ENCODE measurements at places on chromosomes 2 and 18.

DNA sequence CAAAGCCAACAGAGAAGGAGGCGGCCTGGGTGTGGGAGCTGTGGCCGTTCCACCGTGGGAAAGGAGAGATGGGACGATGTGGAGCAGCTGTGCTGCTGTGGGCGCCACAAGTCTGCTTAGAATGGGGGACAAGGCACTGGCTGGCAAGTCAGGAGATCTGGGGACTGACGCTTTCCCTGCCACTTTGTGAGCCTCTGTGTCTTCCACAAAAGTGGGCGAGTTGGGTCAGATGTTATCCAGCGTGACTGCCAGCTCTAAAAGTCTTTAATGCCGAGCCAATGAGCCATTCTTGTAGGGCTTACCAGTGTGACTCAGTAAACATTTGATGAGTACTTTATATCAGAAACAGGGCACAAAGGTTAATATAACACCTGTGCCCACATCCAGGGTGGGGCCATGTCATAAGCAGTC is 113.6 kb upstream of the MGAT5 start:
- DNase-seq, result no peak

GRCh38 chr2:219507581-219508443 is 6.5 kb upstream of the ASIC4 start:
- no peak for DNase-seq

GRCh38 chr2:144498277-144498676 is 21.6 kb downstream of the ZEB2 start:
- DNase-seq, result no peak

DNA sequence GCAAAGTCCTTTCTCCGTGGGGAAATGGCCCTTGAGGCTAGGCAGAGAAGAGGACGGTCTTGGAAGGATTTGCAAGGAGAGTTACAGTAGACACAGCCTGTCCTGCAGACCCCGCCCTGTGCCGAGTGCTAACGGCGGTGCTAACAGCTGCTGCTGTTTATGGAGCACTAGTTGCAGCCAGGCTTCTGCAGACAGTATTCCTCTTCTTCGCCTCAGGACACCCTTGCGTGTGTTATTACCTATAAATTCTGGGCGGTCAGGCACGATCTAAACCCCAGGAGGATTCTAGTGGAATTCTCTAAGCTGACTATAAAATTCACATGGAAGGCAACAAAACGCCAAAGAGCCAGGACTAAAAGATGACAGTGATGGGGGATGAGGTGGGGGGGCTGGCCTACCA is 139.8 kb downstream of the GLI2 start:
- no peak for DNase-seq

DNA sequence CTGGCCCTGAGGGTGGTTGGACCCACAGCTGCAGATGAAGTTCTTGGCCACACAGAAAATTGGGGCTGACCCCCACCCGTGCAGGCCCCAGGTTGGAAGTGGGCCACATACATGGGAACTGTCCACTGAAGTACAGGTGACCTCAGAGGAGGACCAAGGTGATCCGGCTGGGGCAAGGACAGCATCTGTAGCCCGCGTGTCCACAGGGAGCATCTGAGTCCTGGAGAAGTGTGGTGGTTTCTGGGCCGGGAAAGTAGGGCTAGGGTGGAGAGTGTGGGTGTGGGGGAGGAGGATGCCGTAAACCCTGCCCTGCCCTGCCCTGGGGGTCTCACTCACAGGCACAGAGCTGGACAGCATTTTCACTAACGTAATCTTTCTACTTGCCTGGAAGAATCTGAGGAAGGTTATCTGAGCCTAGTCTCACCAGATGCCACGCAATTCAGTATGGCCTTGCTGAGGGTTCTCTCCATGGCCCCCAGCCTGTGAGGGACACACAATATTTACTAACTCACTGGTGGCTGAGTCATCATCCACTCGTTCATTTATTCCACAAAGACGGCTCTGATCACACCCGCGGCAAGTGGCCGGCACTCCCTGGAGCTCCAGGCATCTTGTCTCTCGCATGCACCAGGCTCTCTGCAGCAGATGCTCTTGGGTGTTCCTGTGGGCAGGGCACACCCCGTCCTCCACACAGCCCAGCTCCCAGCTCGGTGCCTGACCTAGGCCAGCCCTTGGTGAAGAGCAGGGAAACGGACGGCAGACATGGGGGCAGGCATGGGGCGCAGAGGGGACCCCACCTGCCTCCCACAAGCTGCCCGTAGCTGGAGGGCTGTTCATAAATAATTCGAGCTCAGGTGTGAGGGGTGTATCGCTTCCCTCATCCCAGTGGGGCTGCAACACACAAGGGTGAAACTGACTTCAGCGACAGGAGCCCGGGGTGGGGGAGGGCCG is 51.2 kb downstream of the INHBB start:
- DNase-seq, result no peak

DNA sequence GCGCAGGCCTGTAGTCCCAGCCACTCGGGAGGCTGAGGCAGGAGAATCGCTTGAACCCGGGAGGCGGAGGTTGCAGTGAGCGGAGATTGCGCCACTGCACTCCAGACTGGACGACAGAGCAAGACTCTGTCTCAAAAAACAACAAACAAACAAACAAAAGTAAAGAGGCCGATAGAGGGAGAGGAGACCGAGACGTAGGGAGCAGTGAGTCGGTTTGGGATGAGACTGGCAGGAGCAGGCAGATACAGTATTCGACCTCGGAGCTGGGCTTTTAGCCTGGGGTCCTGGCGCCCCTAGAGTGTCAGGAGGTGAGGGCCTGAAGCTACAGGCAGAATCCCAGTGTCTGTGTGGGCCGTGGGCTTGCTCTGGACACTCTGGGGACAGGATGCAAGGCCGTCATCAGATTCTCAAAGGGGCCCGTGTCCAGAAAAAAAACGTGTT is 51.2 kb downstream of the SLC4A1AP start:
- no peak for DNase-seq

GRCh38 chr2:173472112-173472511 is 117.4 kb downstream of the CDCA7 start:
- no peak for DNase-seq

DNA sequence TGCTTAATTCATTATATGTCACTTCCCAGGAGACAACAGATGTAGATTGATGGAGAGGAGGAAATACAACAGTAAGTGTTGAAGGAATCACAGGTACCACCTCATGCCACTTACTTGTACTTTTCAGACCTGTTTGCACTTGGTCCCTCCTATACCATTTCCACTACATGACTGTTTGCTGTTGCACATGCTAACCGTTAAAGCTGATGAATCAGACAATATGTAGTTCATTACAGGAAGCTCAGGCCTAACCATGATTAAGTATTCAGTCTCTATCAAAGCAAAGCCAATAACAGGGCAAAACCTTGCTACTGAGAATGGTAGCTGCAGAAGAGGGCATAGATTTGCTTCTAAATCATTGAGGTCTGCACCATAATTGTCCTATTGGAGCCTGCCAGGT is 30.2 kb upstream of the GRP start:
- DNase-seq, result no peak

- no peak for DNase-seq
These were observed 82.6 kb upstream of the ODC1 start for GRCh38 chr2:10530607-10531239.

- peak; percentile 60 for DNase-seq
These were observed 720 bp downstream of the LBX2 start for GRCh38 chr2:74498500-74499266.

DNA sequence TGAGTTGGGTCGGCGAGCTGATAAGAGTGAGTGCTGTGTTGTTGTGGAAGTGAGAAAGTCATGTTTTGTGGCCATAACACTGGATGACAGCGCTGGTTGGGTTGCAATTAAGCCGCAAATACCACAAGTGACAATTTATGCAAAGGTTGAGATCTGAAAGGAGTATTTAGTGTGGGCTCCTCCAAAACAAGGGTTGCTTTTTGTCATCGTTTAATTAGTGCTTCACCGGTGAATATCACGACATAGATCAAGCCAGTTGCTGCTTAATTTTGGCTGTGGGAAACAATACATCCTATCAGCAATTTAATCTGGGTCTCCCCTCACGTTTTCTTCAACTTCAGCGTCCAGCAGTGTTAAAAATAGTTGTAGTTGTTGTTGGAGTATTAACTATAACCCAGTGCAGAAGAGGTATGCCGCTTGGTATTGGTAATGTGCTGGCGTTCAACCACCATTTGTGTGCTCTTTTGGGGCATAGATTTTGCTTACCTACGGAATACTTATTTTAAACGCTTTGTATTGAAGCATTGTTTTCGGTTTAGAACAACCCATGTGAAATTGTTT is 662 bp downstream of the ACVR2A start:
- peak; percentile 56 for DNase-seq

GRCh38 chr18:73151086-73151485 is 283.3 kb upstream of the NETO1 start:
- DNase-seq, result no peak

- no peak for DNase-seq
These were observed 104.2 kb upstream of the SPRED2 start for GRCh38 chr2:65536596-65536995.

DNA sequence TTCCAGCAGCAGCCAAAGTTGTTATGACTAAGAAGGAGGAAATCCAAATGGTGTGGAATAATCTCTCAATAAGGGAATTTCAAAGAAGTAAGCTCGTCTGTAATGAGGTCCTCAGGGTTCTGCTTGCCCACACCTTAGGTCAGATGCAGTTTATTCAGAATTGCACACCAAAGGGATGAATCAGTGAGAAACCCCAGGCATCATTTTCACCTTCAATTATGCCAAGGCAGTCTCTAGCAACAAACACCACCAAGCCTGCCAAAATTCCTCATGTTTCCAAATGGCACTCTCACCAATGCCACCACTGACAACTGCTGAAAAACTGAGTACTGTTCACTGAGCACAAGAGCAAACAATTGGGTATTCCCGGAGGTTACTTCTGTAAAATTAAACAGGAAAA is 43.6 kb downstream of the KCNG3 start:
- DNase-seq, result no peak

GRCh38 chr2:9985531-9986328 is 34.2 kb downstream of the GRHL1 start:
- no peak for DNase-seq

DNA sequence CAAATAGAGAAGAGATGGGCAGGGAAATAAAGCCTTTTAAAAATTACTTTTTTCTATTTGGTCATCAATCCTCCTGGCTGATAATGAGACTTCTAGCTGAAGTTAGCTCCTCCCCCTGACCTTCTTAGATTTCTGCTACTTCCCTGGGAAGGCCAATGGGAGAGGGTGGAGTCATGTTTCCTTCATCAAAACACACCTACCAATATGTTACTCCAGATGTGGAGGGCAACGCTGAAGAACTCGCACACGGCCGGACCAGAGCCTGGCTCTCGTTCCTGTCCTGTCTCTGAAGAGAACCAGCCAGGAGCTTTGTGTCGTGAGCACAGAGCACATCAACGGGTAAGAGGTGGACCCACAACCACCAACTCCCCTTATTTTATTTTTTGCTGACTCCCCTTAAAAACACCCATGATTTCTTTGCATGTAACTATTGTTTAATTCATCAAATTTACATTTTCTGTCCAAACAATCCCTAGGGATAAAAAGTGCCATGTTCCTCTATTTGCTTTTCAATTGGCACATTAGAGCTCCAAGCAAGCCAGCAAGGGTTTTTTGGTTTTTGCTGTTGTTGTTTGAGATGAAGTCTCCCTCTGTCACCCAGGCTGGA is 94.9 kb downstream of the ADD2 start:
- no peak for DNase-seq

- DNase-seq, result no peak
These were observed 517.0 kb downstream of the PTPRM start for GRCh38 chr18:8084160-8084559.

DNA sequence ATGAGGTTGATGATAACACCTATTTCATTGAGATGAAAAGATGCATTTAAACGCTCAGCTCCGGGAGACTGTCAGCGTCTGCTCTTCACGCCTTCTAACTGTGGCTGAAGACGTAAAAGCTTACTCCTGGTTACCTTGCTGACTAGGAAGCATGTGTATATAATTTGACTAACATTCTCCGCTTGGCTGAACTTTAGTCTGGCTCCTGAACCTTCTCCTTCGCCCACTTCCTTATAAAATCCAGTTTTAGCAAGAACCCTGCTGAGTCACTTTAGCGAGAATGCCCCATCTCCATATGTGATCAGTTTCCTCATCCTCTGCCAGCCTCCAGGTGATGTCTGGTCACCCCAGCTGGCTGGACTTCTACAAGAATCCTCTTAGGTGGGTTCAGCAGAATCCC is 12.7 kb upstream of the CREG2 start:
- no peak for DNase-seq

GRCh38 chr2:221235941-221236340 is 336.2 kb downstream of the EPHA4 start:
- DNase-seq, result no peak

- DNase-seq, result no peak
These were observed 27.5 kb downstream of the ZNF892 start for GRCh38 chr2:95234816-95235215.

DNA sequence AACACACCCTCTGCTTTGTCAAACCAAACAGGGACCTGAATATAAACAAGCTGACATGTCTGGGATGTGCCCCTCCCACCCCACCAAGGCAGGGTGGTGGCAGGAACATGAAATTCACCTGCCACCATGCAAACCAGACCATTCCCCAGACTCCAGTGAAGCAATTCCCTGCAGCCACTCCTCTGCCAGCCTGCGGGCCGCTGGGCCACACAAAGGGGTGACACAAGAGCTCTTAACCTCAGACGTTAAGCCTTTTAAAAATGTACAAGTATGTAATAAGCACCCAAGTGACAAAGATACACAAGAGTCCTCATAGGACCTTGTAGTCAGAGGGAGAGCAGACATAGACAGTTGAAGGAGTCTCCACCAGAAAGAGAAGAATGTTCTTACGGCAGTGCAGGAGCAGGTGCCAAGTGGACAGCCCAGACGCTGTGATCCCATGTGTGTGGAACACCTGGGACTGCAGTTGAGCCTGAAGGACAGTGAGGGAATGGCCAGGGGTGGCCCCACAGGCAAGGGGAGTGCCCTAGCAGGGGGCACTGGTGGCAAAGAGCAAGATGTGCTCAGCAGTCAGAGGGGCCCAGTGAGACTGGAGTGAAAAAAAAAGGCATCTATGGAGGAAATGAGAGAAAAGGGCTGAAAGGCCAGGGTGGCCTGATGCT is 36.9 kb downstream of the CRACDL start:
- no peak for DNase-seq

- no peak for DNase-seq
These were observed 947.5 kb downstream of the CPS1 start for GRCh38 chr2:211503856-211504255.

DNA sequence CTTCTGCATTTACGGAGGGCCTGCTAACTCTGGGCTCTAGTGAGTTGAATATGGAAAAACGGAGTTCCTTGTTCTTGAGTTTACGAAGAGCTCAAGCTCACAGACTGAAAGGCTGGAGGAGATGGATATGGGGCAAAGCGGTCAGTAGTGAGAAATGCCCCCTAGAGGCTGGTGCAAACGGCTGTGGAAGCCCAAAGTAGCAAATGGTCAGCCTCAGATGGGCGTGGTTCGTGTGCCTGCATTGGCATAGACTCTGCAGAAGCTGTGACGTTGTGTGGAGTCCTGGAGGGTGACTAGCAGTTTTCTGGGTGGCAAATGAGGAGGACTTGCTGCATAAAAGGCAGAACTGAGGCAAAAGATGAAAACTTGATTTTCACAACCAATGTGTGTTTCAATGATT is 93.6 kb upstream of the TWIST2 start:
- DNase-seq, result no peak

DNA sequence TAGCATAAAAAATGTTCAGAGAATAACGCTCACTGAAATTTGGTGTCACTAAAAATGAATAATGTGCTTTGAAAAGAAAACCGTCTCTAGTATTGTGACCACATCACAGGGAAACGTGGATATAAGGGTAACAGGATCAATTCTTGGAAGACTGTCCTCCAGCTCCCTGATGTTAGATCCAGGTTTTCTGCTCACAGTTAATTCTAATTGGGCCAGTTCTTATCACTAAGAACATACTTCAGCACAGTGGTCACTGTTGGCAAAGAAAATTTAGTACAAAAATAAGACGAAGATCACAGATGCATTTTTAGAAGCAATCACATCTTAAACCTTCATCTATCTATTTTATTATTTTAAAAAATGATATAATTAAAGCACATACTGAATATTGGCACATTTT is 57.0 kb upstream of the CD226 start:
- DNase-seq, result no peak

All from stimulated activated CD8-positive, alpha-beta memory T cell treated with anti-CD3 and anti-CD28 coated beads, Interleukin-4, amount 100 ng/mL, for 48 hours (primary cell).